ENCODE measurements at places on chromosomes 7 and 10.

DNA sequence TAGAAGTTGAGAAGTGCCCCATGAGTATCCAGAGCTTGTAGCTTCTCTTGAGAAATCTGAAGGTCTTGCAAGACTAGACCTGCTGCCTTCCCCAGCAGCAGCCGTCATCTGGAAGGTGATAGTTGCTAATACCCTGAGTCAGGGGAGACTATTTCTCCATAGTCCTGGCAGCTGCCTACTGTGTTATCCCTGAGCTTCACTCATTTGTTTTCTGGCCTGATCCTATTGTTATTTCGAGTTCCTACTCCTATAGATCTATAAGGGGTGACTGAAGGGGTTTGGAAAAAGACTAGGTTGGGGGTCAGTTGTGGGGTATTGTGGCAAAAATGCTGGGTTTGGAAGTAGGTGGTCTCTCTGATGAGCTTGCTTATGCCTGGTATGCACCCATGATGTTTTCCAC, 297.8 kb downstream of the CNTNAP2 start:
- no peak for DNase-seq

DNA sequence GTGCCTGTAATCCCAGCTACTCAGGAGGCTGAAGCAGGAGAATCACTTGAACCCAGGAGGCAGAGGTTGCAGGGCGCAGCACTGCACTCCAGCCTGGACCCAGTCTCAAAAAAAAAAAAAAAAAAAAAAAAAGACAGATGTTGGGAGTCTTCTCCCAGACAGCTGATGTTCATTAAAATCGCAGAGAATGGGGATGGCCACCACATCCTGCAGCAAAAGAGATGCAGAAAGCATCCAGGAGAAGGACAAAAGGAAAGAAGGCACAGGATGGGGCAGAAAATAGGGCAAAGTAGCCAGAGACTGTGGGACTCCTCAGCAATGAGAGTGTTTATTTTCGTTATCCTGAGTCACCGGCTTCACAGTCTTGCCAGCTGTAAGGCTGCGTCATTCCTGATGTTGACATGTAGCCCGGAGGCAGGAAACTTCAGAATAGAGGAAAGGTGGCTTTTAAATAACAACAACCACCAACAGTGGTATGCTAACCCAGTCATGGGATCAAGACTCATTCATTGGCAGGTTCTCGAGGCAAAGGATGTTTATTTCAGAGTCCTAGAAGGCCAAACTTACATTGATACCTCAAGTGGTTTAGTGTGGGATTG, 149.5 kb upstream of the SVIL start:
- DNase-seq, result no peak

DNA sequence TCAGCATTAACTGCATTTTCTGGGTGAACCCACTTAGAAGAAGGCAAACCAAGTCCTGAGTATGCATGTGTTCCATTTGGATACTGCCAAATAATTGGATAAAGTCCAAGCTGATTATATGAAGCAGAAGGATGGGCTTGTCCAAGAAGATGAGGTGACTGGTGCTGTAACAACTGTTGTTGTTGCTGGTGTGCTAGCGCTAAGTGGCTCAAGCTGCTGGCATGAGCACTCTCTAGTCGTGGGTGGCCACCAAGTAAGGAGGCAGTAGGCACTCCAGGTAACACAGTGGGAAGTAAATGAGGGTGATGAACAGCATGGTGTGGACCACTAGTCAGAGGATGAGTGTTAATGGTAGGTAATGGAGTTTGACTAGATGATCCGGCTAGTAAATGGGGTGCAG, 80.4 kb downstream of the NRBF2 start:
- no peak for DNase-seq

- DNase-seq, result no peak
Observed at GRCh38 chr7:32952876-32953275, 4.4 kb upstream of the FKBP9 start.

DNA sequence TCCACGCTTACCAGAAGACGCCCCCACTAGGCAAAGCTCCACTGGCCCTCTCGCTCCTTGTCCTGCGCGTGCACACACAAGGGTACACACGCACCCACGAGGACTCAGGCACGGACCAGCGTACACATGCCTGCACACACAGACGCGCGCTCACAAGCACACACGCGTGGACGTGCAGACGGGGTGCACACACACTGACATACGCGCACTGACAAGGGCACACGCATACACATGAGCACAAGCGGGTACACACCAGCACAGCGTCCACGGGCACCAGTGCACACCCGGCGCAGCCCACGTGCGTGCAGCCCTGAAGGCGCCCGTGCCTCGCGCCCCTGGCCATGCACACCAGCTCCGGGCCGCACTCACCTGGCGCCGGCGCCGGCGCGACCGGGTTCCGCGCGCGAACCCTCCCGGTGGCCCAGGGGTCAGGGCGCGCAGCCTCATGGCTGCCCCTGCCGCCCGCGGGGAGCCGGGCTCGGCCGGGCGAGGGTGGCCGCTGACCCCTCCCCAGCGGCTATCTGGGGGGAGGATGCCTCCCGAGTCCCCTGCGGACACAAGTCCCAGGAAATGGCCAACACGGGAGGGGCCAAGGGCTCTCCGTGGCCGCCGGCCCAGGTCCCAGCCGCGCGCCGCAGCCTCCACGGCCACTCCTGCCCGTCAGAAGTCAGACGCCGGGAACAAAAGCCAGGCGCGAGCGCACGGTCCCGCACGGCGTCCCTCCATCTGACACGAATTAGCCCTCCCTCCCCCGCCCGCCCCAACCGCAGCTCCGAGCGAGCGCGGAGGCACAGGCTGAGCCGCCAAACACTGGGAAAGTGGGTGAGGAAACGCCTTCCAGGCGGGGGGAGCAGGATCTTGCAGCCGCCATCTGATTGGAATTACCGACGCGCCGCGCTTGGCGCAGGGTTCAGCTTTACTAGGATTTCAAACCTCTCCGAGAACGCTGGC, 45.0 kb downstream of the TNS3 start:
- no peak for DNase-seq

GRCh38 chr7:55100544-55101327, 81.9 kb downstream of the EGFR start:
- DNase-seq, result peak; percentile 60

- no peak for DNase-seq
Observed at GRCh38 chr10:61458031-61458430, 4.8 kb upstream of the TMEM26 start.

DNA sequence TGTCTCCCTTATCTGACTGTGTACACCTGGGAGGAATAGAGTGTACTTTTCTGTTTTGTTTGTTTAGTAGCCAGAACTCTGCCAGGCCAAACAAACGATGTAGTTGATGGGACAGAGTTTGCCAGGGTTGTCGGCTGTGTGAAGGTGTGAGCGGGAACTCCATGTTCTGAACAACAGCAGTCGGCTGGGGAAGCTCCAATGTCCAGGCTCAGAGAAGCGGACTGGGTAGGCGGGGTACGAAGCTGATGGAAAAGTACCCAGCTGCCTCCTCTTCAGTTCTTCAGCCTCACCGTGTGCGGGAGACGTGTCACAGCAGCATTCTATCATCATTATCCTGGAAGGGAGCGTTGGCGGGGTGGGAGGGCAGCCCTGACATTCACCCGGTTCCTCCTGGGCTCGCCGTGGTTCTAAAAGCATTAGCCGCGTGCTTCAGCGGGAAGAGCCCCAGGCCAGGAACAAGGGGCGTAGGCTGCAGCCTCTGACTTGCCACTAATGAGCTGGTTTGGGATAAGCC, 52.9 kb downstream of the PFKFB3 start:
- DNase-seq, result no peak

DNA sequence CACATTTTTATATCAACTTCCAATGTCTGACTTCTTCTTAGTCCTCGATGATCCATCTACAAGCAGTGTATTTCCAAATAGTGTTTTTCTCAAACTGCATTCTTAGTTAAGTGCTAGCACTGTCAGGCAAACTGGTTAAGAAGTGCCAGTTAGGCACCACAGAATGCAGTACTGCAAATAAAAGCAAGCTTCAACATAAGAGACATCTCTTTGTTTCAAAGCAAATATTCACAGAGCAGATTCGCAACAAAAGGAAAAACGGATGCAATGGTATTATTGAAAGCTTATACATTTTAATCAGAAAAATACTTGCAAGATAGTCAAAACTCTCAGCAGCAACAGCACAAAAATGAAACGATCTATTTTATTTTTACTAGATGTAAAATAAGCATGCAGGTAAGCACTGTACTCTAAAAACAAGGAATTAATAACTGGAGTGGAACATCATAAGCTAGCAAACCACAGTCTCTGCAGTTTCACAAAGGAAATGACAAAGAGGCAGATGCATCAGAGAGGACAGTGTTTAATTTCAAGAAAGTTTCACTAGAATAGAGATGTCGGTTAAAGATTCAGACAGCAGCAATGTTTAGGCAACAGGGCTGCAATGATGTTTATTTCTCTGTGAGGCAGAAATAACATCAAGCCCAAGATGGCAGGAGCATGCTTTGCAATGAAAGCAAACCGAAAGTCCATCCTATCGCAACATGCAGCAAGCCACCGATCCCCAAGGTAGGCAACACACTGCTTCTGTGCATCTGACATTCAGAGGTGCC, 82.0 kb downstream of the FGFR2 start:
- no peak for DNase-seq

- no peak for DNase-seq
Observed at GRCh38 chr10:12213621-12214020, 17.6 kb downstream of the CDC123 start.

DNA sequence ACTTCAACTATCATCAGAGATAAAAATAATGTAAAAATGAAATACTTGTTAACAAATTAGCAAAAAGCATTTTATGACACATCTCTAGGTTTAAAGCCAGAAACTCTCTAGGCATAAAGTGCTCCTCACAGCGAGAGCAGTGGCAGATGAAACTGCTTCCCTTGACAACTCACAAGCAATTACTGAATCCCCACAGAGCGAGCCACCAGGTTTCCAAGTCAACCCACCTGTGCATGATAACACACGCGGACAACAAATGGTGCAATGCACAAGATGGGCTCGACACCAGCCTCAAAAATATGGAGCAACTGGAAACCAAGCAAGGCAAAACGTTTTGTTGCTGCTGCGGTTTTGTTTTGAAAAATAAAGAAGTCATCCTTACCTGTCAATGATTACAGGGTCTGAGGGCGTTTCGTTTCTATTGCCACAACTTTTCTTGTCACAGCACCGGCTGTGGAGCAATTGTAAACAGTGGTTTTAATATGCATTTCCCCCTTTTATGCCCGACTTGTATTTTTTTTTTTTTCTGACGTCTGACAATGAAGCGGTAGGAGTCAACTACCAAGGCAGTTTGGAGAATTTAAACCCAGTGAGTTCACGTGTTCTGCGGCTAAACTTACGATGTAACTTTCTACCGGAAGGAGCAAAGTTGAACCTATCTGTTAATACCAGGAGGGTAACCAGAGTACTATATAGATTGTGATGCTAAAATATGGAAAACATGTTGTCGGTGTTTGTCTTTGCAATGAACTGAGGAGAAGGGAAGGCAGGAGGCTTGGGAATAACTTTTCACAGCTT, 7.0 kb downstream of the EBF3 start:
- DNase-seq, result no peak

- no peak for DNase-seq
Observed at GRCh38 chr10:33252324-33252723, 82.1 kb downstream of the NRP1 start.

DNA sequence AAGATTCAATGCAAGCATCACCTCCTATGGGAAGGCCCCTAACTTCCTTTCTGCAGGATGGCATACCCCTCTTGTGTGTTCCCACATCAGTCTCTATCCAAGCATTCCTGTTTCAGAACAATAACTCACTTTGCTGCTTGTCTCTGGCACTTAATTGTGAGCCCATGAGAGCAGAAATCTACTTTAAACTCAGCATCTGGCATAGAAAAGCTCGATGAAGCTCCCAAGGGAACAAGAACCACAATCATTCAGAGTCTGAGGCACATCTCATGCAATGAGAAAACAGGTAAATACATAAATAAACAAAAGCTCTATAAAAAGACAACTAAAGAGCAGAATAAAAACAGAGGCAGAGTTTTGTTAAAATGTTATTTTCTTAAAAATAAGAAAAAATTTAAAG, 66.2 kb downstream of the VPS41 start:
- DNase-seq, result no peak

- no peak for DNase-seq
Observed at GRCh38 chr10:30637881-30638467, 8.4 kb upstream of the LYZL2 start.

DNA sequence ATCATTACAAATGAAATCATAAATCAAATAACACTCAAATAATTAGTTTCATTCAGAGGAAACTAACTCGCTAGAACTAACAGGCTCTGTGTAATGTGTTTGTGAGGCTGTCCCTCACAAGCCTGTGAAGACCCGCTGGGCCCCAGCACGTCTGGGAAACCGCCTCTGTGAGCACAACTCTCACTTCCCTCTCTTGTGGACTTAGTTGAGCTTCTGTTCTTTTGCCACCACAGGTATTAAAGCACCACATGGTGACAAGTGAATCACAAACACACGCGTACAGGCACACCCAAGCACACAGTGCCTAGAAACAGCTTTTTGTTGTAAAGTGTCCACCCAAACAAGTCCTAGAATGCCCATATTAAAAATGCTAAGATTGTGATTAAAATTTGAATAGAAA, 51.0 kb downstream of the ZNF777 start:
- no peak for DNase-seq

- DNase-seq, result no peak
Observed at GRCh38 chr7:123627851-123628250, 26.2 kb downstream of the ASB15 start.

DNA sequence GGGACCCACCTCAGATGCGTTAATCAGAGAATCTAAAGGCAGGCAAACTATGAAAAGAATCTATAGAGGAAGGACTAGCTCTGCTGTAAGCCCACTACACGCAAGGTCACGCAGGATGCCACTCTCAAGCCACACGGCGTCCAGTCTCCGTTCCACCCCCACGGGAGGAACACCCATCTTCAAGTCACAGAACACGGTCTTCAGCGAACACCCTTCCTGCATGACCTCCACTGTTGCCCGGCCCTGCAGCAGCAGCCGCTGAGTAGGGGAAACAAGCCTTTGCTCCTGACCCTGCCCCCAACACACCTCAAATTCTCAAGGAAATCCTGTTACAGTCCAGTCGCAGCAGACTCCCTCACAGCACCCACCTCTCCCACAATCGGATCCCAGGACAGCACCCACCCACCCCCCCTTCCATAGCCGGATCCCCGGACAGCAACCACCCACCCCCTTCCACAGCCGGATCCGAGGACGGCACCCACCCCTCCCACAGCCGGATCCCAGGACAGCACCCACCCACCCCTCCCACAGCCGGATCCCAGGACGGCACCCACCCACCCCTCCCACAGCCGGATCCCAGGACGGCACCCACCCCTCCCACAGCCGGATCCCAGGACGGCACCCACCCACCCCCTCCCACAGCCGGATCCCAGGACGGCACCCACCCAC, 133.7 kb downstream of the DIP2C start:
- DNase-seq, result no peak

GRCh38 chr7:118153551-118154177, 30.3 kb upstream of the LSM8 start:
- DNase-seq, result peak; percentile 1

Measured in NCI-H1092 (cell line).